ENCODE measurements at places on chromosomes 7 and 10.

DNA sequence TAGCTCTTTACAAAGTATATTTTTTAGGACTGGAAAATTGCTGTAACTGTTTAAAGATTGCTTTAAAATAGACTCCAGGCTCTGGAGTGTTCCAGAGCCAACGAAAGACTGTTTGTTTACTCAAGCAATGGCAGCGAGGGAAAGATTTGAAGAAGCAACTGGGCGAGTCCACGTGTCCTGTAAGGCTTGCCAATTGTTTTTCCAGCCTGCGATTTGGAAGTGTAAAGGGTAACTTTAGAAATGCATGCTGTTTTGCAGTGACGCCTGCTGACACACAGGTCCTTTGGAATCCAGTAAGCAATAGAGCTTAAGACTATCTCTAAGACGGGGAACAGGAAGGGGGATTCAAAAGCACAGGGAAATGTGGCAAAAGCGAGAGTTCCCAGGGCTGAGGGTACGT, 55.8 kb downstream of the TACC2 start:
- no peak for DNase-seq

GRCh38 chr7:46764100-46764936, 817.6 kb downstream of the TNS3 start:
- peak; percentile 90 for DNase-seq

DNA sequence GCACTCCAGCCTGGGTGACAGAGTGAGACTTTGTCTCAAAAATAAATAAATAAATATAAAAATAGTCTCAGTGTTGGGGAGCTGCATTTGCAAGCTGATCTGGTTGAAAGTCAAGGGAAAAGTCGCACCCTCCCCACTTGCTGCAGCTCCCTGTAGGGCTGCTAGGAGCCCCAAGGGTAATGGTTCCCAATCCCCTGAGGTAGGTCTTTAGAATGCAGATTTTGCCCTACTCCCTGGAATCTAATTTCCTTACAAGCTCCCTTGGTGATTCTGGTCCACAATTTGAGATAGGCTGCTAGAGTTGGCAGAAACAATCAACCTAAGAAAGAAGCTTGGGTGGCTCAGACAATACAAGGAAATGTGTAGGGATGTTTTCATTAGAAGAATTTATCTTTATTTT, 232.5 kb upstream of the YAE1 start:
- no peak for DNase-seq

- no peak for DNase-seq
Observed at GRCh38 chr7:99559175-99559915, 903 bp downstream of the ZNF655 start.

GRCh38 chr10:1153805-1154351, 97.7 kb downstream of the WDR37 start:
- DNase-seq, result no peak

DNA sequence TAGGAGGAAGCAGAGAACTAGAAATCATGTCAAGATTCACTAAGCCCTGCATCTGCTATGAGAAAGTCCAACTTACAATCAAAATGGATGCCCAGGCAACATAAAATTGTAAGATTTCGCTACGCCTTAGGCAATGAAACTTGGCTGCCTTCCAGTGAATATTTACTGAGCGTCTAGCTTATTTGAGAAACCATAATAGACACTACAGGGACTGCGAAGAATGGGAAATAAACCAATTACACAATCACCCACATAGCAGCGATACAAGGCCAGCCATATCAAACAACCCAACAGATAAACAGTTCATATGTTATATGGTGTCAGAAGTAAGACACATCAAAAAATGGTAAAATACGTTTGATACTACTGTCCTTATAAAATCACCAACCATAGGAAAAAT, 545.0 kb upstream of the C7orf33 start:
- no peak for DNase-seq

DNA sequence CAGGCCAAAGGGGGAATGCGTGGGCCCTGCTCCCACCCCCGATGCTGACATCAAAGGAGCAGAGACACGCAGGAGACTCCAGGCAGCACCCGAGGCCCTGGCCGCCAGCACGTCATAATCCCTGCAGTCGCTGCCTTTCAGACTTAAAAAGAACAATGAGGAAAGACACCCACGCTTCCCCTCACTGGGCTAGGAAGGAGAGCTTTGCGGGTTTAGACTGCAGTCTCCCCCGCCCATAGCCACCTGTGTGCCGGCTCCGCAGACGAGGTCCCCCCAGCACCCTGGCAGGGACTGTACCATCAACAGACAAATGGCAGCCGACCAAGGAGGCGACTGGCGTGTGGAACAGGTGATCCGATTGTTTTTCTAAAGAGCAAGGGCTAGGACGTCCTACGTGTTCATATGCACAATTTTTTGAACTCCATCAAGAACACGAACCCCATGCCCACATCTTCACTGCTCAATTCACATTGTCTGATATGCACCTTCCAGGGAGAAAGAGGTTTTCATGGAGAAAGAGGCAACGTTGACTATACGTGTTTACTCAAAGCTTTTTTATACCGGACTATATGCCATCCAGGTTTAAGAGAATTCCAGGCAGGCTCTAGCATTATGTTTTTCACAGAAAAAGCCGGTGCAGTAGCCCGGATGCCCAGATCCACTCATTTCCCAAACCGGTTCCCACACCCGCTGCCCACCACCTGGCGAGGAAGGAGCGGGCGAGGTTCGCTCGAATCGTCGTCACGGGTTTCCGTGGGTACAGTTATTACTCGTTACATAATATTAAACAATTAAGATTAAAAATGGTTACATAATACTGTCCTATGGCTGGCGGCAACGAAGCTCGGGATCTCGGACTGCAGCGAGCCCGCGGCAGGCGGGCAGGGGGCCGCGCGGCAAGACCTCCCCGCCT, 1.1 kb downstream of the GRB10 start:
- no peak for DNase-seq

Measured in HS-27A (cell line).